ENCODE measurements at places on chromosomes 7 and 10. TPM values are rescaled to one million over a fixed set of nuclear protein-coding genes. Genes with fewer than 3 reads are reported as not detected.
A peak's percentile ranks its signal among the peaks of the same experiment; 100 is the strongest.

ETV1 gene
- 13.0 TPM for total RNA-seq

ARMC3 gene
- not detected for total RNA-seq

DNA sequence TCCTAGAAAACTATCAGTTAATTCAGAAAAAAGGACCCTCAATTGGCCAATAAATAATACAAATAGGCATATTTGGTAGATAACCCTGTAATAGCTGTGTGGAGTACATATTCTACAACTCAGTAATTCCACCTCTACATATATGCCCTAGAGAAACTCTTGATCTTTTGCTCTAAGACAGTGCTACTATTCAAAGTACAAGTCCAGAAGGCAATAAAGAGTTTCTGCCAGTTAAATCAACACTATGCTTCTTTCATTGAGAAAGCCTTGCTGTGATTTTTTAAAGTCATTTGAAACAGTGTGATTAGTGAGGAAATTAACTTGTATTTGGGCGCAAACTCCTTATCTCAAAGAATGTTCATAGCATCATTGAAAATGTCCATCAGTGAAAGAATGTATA lies 75.6 kb downstream of the ZNRF2 start:
- no peak for DNase-seq

GRCh38 chr7:90621747-90622140 lies 25.6 kb downstream of the CDK14 start:
- no peak for DNase-seq

DNA sequence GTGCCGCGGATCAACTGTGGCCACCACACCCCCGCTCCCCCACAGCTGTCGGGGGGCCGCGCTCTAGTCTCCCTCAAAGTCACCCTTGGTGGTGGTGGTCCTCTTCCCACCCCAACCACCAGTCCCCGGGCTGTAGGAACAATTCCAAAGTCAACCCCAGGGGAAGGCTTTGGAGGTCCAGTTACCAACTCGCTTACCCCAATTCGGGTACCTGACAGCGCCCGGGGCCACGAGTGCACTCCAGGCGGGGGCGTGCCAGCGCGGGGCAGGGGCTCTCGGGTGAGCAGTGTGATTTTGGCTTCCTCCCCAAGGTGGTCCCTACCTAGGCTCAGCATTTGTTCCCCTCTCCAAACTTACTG lies 584 bp upstream of the ZMIZ1 start:
- peak; percentile 37 for DNase-seq

DNA sequence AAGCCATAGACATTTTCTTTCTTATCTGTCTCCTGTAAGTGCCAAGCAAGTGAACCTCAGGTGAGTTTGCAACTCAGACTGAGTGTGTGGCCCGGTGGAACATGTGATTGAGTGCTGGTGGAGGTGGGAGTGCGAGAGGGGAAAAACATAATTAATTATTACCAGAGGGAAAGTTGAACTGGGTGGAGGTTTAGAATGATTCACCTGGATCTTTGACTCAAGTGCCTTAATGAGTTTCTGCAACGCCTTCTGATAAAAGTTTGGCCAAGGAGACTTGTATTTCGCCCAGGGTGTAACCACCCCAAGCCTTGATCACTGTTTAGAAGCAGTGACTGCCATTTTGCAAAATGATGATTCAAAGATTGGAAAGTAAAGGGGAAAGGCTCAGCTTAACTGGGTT lies 513.9 kb downstream of the GATA3 start:
- DNase-seq, result no peak

GRCh38 chr7:104230606-104231005 lies 22.8 kb upstream of the ORC5 start:
- peak; percentile 49 for DNase-seq

GRCh38 chr10:129598413-129598812 lies 131.4 kb downstream of the MGMT start:
- no peak for DNase-seq

DNA sequence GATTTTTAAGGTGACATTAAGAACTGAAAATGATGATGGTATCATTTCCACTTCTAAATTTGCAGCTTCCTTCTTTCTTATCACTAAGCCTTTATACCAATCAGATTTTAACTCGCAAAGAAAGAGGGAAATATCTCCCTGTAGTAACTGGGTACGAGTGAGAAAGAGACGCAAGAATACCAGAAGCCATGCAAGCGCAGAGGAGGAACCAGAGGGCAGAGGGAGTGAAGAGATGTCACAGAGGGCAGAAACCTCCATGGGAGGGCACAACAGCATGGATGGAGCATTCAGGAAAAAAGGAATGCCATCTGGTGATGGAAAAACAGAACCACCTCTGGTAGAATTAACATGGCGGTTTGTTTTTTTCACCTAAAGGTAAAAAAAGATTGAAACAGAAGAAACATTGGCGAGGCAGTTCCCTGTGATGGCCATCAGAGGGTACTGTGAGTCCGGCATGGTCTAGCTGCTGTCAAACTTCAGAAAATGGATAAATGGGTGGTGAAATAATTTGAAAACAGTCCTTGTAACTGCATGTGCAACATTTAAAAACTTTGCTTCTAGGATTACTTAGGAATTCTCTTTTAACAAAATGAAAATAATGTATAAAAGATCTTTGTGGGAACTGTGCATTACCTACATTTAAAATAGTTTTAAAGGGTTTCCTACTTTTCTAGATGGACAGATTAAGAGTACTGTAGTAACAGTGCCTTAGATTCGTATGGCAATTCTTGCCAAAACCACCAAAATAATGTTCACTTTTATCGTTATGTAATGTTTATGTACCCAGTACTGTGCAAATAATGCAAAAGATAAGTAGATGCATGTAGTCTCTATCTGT lies 91.8 kb downstream of the ARHGAP12 start:
- DNase-seq, result peak; percentile 16

GRCh38 chr10:31152421-31153135 lies 120.9 kb upstream of the ZNF438 start:
- DNase-seq, result no peak

DNA sequence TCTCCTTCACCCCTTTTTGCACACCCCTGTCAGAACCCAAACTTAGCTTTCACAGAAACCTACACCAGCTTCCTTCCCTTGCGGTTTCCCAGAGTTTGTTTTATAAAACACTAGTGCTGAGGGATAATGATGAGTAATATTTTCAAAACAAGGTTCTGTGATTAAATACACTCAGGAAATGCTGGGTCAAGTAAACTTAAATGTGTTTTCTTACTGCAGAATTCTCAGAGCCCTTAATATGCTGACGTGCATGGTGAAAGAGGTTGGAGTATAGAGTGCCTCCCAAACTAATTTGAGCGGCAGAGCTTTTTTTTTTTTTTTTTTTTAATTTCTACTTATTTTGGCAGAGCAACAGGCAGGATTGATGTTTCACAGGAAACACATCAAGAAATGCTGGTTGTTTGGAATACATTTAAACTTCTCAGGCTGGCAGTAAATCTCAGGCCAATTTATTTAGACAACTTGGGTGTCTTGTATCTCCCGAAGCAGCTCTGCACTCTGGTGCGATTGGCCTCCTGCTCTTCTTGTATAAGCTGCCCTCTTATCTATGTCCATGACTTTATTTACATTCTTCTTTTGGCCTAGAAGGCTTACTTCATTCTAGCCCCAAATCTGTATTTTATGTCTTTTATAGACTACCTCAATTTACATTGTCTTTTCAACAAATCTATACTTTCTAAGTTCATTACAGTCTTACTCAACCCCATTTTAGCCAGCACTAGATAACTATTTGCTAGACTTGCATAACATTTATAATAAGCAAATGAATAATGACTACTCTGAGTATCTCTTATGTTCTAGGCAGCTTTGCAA lies 165.4 kb downstream of the BMPER start:
- peak; percentile 49 for DNase-seq

DNA sequence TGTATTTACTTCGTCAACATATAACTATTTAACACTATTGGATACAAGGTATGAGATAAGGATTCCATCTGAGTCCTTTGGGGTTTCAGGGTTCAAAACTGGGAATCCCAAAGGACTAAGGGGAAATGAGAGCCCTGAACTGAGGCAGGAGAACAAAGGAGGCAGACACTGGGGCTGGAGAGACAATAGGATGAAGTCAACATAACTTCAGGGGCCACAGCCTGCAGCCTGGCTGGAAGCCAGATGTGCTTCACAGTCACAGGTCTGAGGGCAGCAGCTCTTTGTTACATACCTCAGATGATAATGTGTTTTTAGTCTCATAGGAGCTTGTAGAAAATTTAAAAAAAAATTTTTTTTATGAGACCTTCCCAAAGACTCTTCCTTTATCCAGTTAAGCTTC lies 73.3 kb downstream of the NRF1 start:
- peak; percentile 41 for DNase-seq

- DNase-seq, result no peak
These were observed 97.4 kb downstream of the CPED1 start for GRCh38 chr7:121085922-121086321.

DNA sequence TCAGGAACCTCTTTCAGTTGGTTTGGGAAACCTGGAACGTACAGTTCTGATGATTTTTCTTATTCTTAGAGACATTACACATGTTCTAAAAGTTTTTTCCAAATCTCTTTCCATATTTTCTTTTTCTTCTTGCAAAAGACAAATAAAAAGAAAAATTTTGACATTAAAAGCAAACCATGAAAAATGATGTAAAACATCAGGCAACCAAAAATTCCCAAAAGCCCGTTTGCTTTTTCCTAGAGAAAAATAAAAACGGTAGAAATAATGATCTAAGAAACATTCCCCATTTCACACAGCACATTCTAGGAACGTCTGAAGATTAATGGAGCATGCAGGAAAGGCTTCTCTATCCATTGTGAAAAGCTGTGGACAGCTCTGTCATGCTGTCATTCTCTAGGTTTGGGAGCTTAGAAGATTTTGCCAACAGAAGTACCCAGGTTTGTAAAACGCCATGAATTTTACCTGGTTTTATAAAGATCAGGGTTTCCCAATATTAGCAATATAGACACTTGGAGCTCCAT lies 11.2 kb upstream of the PRTFDC1 start:
- no peak for DNase-seq

GRCh38 chr7:141686670-141687069 lies 15.3 kb downstream of the DENND11 start:
- DNase-seq, result no peak

DNA sequence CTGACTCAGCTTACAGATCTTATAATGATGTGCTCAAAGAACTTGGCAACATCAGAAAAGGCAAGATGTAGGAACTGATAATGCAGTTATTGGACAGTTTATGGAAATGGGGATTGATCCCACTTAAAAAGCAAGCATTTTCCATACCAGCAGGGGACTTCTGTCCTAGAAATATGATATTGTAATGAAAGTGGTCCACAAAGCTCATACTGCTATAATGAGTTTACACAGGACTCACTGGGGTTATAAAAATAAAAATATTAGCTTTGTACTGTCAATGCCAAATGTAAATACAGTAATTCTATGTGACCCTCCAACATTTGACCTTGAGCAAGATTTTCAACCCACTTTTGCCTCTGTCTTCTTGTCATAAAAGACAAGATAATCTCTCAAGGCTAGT lies 145.5 kb upstream of the SEM1 start:
- no peak for DNase-seq

All from Daoy (cell line).